ENCODE measurements at places on chromosomes 5 and 9.

GRCh38 chr5:132267931-132268768, 10.7 kb downstream of the PDLIM4 start:
- DNase-seq, result no peak

DNA sequence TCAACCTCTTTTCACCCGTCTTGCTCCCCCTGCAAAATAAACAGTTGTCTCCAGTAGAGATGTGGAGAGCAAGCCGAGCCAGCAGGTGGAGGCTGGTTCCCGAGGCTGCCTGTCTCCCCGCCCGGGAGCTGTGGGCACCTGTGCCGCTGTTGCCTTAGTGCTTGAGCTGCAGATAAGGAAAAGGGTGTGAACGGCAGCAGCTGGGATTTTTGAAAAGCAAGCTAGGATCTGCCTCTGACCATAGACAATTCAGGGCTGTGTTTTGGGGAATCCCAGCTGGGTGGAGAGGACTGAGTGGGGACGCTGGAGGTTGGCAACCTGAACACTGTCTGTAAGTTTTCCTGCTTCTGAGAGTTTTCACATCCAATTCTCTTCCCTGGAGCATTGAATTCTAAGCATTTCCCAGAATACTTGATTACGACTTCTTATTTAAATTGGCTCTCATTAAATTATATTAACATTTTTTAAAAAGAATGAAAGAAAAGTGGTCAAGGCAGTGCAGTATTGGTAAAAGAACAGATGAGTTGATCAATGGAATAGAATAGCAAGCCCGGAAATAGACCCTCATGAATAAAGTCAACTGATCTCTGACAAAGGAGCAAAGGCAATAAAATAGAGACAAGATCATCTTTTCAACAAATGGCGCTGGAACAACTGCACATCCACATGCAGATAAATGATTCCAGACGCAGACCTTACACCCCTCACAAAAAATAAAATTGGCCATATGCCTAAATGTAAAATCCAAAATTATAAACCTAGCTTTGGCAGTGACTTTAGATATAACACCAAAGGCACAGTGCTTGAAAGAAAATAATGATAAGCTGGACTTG, 9.7 kb downstream of the WNK2 start:
- no peak for DNase-seq

- DNase-seq, result no peak
Measured at GRCh38 chr9:3804103-3804502, 278.3 kb upstream of the RFX3 start.

GRCh38 chr5:124912638-124913328, 166.3 kb upstream of the ZNF608 start:
- no peak for DNase-seq

- DNase-seq, result no peak
Measured at GRCh38 chr5:113293068-113293974, 141.5 kb downstream of the TSSK1B start.

GRCh38 chr9:13292782-13293181, 13.3 kb upstream of the MPDZ start:
- DNase-seq, result no peak

- no peak for DNase-seq
Measured at GRCh38 chr5:96563816-96564215, 98.4 kb upstream of the CAST start.

DNA sequence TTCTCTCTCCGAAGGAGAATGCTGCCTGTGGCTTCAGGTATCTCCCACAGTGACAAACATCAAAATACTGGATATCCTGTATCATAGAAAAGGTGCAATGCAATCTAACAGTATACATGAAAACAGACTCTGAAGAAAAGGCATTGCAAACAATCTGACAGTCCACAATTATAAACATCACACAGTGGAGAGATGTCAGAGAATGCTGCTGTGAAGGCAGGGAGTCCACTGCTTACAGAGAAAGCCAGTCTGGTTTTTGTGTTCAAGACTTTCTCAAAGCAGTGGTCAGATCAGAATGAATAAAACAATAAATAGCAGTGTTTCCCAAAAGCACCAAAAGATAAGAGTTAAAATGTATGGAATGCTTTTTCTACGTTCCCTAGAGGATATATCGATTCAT, 28.7 kb downstream of the TTC23L start:
- no peak for DNase-seq

Measured in activated naive CD8-positive, alpha-beta T cell treated with anti-CD3 and anti-CD28 coated beads, Interleukin-2, amount 50 U/mL, for 24 hours (primary cell).